ENCODE measurements at places on chromosomes 5 and 9. TPM values are rescaled to one million over a fixed set of nuclear protein-coding genes. Genes with fewer than 3 reads are reported as not detected.
A peak's percentile ranks its signal among the peaks of the same experiment; 100 is the strongest.

GRCh38 chr5:88727705-88728313 lies 155.2 kb downstream of the MEF2C start:
- no peak for DNase-seq

- DNase-seq, result no peak
These were observed 509.1 kb downstream of the RAB3C start for GRCh38 chr5:59091965-59092364.

DNA sequence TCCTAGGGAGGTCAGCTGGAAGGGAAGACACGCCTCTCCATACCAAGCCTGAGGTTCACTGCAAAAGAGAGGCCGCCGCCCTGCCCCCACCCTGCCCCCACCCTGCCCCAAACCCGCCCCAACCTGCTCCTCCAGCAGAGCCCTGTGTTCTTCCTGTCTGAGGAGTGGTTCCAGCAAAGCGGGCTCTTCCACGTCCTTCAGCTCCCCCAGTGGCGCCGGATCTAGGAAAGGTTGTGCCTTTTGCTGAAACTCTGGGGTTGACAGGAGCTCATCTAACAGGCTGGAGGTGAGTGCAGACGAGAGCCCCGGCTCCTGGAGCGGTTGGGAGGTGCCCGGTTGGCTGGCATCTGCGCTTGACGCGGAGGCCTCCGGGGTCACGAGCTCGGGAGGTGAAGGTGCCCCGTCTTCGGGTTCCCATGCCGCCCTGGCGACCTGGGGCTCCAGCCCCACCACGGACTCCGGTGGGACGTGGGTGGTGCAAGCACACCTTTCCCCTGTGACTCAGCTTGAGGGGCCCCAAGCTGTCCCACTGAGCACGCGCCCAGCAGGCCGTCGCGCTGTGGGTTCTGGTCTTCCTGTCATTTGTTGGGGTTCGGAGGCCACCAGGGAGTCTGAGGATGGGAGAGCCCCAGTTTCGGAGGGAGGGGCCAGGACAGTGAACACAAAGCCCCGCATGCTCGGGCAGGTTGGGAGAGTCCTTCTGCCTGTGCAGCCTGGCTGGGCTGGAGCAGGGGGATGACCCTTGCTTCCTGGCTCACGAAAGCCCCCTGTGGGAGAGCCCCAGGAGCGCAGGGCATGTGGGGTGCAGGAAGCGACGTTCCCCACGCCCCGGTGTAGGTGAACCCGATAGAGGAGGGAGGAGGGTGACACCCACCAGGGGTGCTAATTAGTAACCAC lies 1467.1 kb downstream of the FOXD4L5 start:
- DNase-seq, result peak; percentile 72

GRCh38 chr5:73827106-73827450 lies 201.1 kb downstream of the ARHGEF28 start:
- no peak for DNase-seq

DNA sequence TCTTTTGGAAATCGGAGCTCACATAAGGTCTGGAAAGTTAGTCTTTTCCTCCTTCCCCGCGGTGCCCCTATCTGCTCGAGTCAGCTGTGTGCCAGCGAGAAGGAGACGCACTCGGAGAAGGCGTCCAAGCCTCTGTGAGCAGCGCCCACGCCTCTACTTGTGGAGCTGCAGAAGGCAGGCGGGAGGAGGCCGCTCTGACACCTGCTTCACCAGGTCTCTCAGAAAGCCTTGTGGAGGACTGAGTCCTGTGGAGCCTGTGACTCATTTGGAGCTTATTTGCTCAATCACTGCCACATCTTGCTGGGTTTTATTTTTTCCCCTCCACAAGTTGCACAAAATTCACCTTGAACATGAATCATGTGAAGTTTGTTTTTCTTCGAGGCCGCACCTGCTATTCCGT lies 117.5 kb downstream of the IRX2 start:
- no peak for DNase-seq

DNA sequence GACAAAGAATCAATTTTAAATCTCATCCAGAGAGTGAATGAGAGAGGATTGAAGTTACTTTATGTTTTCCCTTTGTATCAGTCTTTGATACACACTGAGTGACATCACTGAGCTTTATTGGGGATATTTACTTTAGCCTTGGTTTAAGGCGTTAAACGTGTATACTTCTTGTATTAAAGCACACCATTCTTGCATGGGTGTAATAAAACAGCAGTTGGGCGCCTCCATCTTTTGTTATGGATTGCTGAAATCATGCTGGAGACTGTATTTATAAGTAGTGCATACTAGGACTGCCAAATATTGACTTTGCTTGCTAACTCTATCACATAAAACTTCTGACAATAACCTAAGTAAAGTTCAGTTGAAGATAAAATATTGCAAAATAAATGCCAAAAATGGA lies 1755.8 kb upstream of the WWC1 start:
- DNase-seq, result no peak

DNA sequence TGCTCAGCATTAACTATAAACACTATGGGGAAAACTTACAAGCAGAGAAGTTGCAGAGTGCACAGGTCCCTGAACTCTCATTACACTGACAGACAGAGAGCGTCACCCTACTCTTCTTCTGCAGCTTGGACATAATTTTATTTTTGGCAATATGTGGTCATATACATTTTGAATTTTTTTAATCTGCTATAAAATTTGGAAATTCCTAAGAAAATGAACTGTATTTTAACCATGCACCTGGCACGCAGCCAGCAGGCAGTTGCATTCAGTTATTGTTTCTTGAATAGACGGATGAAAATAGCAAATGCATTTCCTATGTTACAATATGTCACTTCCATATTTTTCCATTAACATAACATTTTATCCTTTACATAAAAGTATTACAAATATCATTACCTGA lies 100.2 kb downstream of the SLC25A46 start:
- DNase-seq, result no peak

DNA sequence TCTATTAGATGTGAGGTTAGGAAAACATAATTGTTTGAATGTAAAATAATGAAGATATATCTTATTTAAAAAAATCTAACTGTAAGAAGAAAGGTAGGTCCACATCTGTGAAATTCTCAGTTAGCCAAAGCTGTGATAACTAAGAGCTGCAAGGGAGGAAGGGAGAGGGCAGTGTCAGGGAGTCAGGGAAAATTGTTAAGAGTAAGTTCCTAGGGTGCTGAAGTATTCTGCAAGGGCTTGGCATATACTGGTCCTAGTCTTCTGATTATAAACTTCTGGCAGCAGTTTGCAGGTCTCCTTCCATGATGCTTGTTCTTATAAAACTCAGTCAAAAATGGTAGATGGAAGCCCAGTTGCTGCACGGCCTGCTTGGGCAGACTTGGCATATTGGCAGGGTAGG lies 233.2 kb downstream of the NMUR2 start:
- DNase-seq, result no peak

PDCD1LG2 gene
- 4.1 TPM for total RNA-seq

NRARP gene
- total RNA-seq, result 0.75 TPM

Measured in activated CD4-positive, alpha-beta memory T cell treated with anti-CD3 and anti-CD28 coated beads, Interleukin-2, amount 10 ng/mL, durations not matched to agents 7 days and 5 days (primary cell).